ENCODE measurements at places on chromosomes 7 and 10.

- DNase-seq = peak; percentile 4
Measured at GRCh38 chr7:135558337-135558767, 635 bp downstream of the NUP205 start.

GRCh38 chr7:6446838-6447580 is 745 bp downstream of the DAGLB start:
- peak; percentile 64 for DNase-seq

GRCh38 chr7:110853263-110853662 is 237.7 kb upstream of the LRRN3 start:
- DNase-seq = no peak

GRCh38 chr10:72297805-72298591 is 24.3 kb downstream of the DDIT4 start:
- DNase-seq = peak; percentile 89

DNA sequence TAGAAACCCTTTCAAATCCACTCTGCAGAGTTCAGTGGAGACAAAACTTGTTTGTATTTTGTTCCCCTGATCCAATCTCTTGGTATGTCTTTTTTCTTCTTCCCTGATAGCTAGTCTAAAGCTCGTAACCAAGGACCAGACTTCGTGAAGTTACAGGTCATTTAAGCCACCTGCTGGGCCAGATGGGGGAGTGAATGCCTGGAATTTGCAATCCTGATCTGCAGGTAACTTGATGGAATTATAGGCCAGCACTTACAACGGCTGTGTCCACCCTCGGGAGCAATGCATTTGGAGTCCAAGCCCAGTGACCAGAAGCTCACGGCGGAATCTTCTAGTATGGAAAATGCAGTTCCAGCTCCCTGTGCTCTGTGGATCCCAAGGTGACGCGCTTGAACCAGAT is 566.9 kb downstream of the TCERG1L start:
- DNase-seq = no peak

- DNase-seq = no peak
Measured at GRCh38 chr7:141820067-141820466, 21.2 kb downstream of the PRSS37 start.

GRCh38 chr10:90138844-90139243 is 437.5 kb downstream of the KIF20B start:
- no peak for DNase-seq

- DNase-seq = no peak
Measured at GRCh38 chr10:70942725-70943124, 54.4 kb upstream of the PCBD1 start.

DNA sequence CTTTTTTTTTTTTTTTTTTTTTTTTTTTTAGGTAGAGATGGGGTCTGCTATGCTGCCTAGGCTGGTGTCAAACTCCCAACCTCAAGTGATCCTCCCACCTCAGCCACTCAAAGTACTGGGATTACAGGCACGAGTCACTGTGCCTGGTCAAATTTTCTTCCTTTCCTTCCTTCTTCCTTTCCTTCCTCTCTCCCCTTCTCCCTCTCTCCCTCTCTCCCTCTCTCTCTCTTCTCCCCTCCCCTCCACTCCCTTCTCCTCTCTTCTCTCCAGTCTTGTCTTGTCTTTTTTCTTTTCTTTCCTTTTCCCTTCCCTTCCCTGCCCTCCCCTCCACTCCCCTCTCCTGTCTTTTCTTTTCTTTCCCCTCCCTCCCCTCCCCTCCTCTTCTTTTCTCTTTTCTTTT is 7.2 kb upstream of the MLXIPL start:
- no peak for DNase-seq

GRCh38 chr7:88866265-88866863 is 70.8 kb upstream of the TEX47 start:
- DNase-seq = no peak

DNA sequence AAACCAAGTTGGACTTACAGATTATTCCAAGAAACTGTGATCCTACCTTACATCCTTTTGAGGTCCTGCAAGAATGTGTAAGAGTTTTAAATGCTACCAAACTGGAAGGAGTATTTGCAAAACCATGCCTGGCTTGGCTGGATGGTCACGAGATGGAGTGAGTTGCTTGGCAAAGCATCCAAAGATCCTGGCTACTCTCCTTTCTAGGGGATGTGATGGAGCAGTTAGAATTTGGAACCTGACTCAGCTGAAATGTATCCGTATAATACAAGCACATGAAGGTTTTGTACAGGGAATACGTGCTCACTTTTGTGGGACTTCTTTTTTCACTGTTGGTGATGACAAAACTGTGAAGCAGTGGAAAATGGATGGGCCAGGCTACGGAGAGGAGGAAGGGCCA is 13.3 kb upstream of the SYPL1 start:
- no peak for DNase-seq

Measured in NCI-H1048 (cell line).